D341Med (cell line): ENCODE measurements at places on chromosomes 7 and 10.

GRCh38 chr7:157046681-157047080 is 36.2 kb upstream of the MNX1 start:
- no peak for DNase-seq

DNA sequence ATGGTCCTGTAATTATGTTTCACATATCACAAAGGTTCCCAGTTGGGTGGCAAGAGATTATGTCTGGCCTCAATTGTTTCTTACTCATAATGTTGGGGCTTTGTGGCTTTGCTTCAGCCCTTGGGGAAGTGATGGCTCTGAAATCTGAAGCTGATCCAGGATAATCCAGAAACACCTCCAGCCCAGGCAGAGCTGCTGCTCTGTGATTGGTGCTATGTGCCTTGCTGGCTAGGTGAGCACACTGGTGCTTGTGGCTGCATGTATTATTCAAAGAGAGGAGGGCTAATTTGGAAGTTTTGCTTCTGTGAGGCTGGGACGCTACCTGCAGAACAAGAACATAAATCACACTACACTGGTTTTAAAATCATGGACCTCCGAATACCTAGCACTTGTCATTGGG is 346.6 kb upstream of the MGMT start:
- no peak for DNase-seq

- DNase-seq: no peak
These were observed 101.2 kb downstream of the CRPPA start for GRCh38 chr7:16320099-16320660.

DNA sequence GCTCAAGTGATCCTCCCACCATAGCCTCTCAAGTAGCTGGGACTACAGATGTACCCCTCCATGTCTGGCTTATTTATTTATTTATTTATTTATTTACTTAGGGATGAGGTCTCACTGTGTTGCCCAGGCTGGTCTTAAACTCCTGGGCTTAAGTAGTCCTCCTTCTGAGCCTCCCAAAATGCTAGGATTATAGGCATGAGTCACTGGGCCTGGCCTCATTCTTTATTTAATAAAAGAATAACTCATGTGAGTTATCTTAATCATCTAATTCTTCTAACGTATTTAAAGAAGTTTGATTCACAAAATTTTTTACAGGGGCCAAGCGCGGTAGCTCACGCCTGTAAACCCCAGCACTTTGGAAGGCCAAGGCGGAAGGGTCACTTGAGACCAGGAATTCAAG is 8.0 kb upstream of the SLC26A4 start:
- no peak for DNase-seq

- DNase-seq: no peak
These were observed 184.9 kb upstream of the MKI67 start for GRCh38 chr10:128310971-128311658.

DNA sequence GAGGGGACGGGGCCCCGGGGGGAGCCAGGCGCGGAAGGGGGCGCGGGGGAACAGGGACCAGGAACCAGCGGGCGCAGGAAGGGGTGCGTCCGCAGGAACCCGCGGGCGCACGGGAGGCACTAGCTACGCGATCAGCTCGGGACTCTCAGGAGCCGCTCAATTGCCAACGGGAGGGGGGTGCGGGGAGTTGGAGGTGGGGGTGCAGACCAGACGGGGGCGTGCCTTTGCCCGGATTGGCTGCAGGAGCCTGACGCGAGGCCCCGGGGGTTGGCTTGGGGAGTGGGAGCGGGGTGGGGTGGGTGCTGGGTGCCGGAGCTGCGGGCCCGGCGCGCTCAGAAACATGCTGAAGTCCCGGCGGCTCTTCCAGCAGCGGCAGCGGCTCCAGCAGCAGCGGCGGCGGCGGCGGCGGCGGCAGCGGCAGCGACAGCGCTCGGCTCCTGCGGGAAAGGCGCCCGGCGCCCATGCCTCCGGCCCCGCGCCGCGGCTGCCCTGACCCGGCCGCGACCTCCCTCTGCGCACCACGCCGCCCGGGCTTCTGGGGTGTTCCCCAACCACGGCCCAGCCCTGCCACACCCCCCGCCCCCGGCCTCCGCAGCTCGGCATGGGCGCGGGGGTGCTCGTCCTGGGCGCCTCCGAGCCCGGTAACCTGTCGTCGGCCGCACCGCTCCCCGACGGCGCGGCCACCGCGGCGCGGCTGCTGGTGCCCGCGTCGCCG is at the start of gene ADRB1:
Gene ADRB1 (plus strand): TSS at position 335 of the 715 bp plus-strand sequence. CDS start 267 bp downstream, at position 602.
- peak; percentile 64 for DNase-seq

GRCh38 chr10:43102063-43102828 is 25.4 kb downstream of the RET start:
- no peak for DNase-seq

DNA sequence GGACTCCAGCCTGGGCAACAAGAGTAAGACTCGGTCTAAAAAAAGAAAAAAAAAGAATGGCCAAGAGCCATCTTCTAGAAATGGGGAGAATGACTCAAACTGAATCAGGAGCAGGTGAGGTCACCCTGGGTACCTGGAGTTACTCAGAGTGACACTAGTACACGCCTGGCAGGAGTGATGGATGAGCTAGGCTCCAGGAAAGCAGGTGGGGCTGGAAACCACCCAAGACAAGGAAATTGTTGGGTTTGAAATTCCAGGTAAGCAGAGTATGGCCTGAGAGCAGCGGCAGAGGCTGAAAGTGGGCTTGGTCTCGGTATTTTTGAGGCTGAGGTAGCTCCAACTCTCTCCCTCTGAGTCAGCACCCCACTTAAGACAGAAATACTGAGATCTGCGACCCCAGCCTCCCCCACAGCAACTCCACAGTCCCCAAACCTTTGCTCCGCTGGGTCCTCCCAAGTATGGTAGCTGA is 18.5 kb downstream of the DDIT4 start:
- peak; percentile 10 for DNase-seq

- no peak for DNase-seq
These were observed 130.2 kb downstream of the VIPR2 start for GRCh38 chr7:159014297-159015062.

DNA sequence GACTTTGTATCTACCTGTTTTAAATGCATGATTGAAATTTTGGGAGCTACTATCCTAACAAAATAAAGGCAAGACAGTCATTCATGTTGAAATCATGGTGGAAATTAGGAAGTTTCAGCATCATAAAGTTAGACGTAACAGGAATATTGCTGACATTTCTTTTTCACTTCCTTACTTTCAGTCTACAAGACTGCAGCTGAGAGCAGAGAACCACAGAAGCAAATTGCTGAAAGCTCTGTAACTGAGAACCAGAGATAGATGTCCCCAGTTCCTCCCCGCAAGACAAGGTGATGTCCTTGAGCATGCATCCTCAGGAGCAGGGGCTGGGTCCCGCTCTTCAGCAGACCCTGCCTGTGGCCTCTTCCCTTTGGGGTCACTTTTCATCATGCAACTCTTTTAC is 466.3 kb upstream of the POM121L12 start:
- DNase-seq: no peak

- no peak for DNase-seq
These were observed 27.1 kb downstream of the ZNF800 start for GRCh38 chr7:127365164-127365956.

DNA sequence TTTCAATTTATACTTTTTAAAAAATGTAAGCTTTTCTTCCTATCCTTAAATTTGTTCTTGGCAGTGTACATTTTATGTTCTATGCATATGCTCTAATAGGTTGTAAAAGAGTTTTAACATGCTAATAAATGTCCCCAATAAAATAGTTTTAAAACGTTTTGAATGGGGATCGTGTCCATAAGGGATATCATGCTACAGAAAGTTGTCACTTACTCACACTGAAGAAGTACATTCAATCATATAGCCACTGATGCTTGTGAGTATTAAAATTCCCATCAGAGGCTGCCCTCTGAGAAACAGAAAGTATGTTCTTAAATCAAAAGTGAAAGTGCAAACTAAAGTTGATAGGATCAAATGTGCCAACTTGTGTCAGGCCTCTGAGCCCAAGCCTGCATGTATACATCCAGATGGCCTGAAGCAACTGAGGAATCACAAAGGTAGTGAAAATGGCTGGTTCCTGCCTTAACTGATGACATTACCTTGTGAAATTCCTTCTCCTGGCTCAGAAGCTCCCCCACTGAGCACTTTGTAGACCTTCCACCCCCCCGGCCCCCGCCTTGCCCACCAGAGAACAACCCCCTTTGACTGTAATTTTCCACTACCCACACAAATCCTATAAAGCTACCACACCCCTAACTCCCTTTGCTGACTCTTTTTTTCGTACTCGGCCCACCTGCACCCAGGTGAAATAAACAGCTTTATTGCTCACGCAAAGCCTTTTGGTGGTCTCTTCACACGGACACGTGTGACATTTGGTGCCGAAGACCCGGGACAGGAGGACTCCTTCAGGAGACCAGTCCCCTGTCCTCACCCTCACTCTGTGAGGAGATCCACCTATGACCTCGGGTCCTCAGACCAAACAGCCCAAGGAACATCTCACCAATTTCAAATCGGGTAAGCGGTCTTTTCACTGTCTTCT is 877 bp upstream of the NOD1 start:
- DNase-seq: no peak

DNA sequence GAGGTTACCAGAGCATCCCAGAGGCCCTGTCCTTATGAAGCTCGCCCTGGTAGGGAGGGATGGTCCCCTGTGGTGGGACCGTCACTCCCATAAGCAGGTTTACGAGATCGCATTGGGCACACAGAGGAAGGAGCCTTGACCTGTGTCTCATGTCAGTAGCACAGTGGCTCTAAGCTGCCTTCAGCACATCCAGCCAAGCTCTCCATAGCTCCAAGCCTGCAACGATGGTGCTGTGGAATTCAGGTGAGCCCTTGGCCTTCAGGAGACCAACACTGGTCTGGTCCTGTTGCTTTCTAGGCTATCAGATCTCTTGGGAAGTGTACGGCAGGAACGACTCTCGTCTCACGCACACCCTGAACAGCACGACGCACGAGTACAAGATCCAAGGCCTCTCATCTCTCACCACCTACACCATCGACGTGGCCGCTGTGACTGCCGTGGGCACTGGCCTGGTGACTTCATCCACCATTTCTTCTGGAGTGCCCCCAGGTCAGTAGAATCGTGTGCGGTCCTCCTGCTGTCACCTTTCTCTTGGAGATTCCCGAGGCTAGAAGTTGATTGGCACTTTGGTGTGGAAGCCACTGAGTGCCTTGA is 605.3 kb upstream of the FOXK1 start:
- peak; percentile 4 for DNase-seq

GRCh38 chr10:35907548-35907947 is 265.5 kb upstream of the FZD8 start:
- no peak for DNase-seq

DNA sequence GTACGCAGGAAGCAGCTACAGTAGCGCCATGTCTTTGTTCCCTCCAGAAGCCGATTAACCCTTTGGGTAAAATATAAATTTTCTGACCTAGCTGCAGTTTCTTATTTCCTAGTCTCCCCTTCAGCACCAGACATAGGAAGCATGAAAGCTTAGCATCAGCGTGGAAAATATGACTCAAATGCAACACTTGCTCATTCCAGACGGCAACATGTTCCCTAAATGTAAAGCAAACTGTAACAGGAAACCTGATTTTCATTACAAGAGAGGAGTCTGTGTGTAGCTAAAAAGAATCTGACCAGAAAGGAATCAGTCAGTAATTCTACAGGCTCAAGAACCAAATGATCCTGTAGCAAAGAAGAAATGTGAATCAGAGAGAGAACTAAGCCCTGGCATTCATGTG is 219.2 kb downstream of the C7orf25 start:
- DNase-seq: no peak
